ENCODE measurements at places on chromosomes 1 and 21.
A peak's percentile ranks its signal among the peaks of the same experiment; 100 is the strongest.

DNA sequence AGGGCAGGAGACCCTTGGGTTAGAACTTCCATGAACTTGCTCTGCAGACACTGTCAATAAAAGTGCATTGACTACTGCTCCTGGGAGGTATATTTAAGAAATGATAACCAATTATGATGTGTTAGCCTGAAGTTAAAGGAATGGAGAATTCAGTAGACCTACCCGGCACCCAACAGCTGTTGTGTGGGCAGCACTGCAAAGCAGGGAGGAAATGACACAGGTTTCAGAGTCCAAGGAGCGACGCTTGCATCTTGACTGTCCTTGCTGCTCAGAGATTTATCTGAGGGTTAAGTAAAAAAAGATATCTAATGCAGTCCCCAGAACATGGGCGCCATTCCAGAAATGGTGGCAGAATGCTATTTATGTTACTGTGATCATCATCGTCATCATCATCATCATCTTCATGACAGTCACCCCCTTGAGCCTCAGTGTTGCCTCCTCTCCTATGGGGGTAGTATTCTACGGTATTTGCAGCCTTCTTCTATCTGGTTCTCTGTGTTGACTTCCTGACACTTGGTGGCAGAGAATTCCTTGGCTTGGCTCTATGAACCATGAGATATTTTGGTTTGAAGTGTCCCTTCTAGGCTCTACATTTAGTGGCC lies 225.9 kb downstream of the KAZN start:
- no peak for DNase-seq

- no peak for DNase-seq
Observed at GRCh38 chr1:19488136-19488535, 2.8 kb upstream of the CAPZB start.

DNA sequence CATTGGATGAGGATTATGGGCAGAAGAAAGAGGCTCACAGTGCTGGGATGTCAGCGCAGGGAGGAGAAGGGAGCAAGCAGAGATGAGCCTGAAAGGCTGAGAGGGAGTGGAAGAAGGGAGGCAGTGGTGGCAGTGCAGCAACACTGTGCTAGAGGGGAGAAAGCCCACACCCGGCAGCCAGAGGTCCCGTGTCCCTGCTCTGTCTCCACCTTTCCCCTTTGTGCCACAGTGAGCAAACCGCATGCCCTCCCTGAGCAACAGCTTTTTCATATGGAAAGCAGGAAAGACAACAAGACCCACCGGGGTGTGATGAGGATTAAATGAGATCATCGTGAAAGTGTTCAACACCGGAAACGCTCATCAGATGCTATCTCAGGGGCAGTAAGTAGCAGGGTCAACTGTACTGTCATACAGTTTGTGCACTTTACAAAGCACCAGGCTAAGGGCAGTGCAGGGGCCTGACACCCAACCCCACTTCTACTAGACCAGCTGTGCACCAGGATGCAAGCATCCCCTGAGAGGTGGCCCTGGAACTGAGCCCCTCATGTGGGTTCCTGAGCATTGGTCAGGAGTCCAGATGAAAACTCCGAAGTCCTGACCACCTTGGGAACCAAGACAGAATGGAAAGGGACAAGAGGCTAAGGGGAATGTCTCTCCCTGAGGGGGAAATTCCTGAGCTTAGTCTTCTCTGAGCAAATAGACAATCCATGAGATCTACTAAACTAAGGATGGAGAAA lies 9.1 kb downstream of the NHLH1 start:
- no peak for DNase-seq

GRCh38 chr1:73161418-73161817 lies 879.1 kb upstream of the NEGR1 start:
- DNase-seq = no peak

DNA sequence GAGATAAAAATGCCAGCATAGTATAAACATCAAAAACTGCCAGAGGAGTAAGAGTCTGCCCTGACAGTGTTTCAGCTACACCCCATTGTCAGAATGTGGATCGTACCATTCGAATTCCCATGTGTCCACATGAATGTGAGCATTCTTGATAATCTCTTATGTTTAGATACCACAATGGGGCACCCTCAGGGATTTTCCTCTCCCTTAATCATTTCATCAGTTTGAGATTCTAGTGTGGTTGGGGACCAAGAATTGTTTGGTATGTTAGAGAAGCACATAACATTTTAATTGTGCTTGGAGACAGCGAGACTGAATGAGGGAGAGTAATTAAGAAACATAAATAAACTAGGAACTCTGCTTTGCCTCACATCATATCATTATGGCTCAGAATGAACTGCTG lies 120.2 kb downstream of the ZC3H11B start:
- no peak for DNase-seq

DNA sequence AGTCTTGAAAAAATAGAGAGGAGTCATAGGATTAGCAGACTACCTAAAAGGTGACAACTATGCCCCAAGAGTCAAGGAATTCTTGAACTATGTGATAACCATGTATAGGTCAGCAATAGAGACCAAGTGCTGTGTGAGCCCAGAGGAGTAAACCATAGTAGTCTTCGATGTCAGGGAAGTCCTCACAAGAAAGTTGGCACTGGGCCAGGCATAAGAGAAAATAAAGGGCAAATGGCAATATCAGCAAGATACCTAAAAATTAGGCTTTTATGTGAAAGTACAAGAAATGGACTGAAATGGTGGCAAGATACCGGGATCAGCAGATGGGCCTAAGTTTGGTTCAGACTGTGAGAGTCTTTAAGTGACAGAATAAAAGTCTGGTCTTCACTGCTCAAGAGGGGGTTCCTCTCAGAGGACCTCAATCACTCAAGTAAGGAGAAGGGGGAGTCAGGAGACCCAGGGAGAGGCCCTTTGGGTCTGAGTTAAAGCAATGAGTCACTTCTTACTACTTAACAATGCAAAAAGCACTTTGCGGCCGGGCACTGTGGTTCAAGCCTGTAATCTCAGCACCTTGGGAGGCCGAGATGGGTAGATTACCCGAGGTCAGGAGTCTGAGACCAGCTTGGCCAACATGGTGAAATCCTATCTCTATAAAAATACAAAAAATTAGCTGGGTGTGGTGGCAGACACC lies 95.0 kb downstream of the TEX35 start:
- no peak for DNase-seq

DNA sequence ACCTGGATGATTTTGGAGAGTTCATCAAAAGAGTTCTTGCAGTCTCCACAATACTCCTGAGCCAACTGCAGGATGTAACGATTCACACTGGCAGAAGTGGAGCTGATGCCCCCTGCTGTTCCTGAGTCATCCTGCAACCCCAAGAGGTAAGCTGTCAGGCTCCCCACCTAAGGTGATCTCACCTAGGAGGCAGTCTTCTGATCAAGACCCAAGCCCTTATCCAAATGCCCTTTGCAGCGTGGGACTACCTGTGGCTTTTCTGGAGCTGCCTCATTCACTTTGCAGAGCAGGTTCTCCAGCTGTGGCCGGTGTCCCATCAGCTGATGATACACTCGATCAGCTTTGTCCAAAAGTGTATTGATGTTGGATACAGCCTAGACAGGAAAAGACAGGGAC lies 96.4 kb downstream of the UBR4 start:
- peak; percentile 52 for DNase-seq

GRCh38 chr1:44002606-44003157 lies 11.3 kb downstream of the CCDC24 start:
- DNase-seq = no peak

DNA sequence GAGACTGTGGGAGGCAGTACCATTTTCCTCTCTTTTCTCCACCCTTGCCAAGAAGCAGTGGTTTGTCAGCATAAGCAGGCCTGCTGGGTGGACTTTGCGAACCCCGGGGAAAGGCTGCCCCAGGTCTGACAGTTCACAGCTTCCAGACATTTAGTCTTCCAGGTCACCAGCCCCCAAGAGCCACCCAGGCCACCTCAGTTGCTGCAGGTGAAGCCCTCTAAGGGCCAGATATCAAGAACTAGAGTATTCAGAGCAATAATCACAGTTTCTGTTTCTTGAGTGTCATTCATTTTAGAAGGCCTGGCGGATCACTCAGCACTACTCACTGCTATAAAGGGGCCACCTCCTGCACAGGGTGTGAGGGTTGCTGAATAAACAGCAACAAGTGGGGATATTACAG lies 9.5 kb upstream of the ADORA3 start:
- DNase-seq = no peak

- DNase-seq = no peak
Observed at GRCh38 chr1:2517966-2518365, 8.4 kb downstream of the PANK4 start.

DNA sequence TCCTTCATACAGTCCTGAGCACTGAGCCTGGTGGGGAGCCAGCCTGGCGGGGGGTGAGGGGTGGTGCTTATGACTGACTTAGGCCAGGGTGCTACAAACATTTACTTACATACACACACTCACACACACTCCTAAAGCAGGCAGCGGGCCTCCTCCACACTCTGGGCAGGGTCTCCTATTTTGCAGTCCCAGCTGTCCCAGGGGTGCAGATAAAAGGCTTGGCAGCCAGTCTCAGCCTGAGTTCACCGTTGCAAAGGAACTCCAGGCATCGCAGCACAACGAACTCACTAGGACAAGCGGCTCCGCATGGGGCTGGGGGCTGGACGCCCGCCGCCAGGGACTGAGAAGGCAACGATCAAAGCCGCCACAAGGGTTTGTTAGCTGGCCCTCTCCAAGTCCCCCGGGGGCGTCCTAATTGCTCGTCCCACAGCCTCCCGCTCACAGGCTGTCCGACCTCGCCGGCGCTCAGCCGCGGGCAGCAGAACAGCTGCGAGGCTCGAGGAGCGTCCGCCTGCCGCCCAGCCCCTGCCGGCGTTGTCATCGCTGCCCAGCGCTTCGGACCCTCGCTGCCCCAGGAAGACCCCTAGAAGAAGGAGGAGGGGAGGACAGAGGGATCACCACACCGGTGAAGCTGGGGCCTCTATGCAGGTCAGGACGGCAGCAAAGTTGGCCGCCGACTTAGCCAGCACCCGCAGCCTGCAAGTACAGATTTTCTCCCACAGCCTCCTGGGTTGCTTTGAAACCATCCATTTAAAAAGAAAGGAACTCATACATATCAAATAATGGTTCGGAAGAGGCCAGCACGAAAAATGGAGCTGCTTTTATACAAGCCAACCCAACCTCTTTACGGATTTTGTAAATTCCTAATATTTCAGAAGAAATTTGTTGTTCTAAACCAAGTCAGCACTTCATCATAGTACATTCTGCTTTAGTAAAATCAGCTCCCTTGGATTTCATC lies 6.2 kb downstream of the BARHL2 start:
- no peak for DNase-seq

DNA sequence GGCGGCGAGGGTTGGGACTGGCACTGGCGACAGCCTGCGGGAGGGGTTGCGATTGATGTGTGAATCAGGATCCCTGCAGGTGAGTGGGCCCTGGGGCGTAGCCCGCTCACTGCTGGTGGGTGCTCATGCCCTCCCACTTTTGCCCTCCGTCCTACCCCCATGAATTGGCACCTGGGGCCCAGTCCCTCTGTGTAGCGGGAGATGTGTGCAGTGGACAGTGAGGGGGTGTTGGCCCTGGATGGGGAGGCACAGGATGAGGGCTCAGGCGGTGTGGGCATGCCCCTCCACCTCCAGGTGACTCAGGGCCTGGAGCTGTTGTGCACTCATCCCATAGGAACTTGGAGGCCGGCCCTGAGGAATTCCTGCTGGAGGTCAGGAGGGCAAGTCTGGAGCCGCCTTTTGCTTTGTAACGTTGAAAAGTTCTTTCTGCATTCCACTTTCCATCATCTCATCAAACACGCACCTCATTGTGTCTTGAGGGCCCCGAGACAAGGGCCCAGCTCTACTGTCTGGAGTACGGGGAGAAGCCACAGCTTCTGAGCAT lies 3.0 kb downstream of the PEAR1 start:
- peak; percentile 90 for DNase-seq

DNA sequence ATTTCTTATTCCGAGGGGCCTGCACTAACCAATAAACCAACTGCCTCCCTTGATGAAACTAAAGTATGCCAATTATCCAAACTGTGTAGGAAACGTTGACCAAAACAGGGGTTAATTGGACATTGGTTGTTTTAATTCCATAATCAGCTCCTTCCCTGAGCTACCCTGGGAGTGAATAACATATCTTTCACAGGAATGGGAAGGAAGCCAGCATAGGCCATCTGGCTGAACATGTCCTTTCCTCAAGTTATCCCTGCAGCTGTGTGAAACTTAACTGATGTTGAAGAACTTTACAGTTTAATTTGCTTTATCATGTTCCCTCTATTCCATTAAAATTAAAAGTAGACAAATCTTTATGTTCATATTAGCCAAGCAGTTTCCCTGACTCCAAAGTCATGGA lies 75.4 kb downstream of the NRIP1 start:
- no peak for DNase-seq

DNA sequence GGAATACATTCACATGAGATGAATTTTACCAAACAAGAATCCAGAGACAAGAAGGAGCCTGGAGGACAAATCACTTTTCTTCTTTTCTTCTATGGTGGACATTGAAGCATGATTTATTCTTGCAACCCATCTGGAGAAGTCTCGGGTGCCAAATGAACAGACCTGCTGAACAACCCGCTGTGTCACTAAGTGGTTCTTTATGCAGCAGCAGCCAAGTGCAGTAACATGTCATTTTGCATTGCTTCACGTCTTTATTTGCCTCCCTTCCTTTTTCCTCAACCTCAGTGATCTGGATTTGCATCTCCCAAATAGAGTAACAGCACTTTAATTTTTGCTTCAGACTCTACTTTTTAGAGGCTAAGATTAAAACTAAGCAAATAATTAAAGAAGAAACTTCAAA lies 50.0 kb upstream of the TENT5C start:
- no peak for DNase-seq

GRCh38 chr1:205118752-205119151 lies 3.0 kb downstream of the RBBP5 start:
- peak; percentile 21 for DNase-seq

GRCh38 chr1:47416319-47417169 lies 459 bp downstream of the FOXE3 start:
- DNase-seq = no peak

GRCh38 chr1:228338521-228339051 lies 68.0 kb downstream of the TRIM11 start:
- DNase-seq = no peak

DNA sequence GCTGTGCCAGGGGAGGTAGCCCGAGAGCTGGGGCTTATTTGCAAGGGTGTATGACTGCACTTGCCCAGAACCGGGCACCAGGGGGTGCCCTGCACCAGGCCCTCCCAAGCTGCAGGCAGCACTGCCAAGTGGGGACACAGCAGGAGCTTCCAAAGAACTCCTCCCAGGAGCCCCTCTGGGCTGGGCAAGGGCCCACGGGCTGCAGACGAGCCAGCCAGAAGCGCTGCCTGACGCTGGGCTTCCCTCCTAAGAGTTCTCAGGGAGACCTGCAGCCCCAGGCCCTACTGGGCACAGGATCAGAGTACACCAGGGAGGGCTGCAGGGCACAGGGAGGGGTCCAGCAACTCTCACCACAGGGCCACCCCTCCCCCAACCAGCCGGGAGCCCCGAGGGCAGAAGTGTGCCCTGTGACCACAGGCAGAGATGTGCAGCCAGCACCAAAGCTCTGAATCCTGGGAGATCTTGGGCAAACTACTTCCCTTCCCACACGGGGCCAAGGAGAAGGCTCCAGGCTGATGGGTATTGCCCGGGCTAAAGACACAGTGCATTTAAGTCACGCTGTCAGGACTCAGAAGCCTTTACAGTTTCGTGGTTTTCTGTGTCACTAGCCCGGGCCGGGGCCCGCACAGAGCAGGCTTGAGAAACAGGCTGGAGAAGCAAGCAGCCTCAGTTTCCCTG lies 63.4 kb downstream of the KCNAB2 start:
- peak; percentile 43 for DNase-seq

GRCh38 chr1:42046761-42047507 lies 106.3 kb upstream of the GUCA2B start:
- no peak for DNase-seq
